ENCODE measurements at places on chromosomes 5 and 9. TPM values are rescaled to one million over a fixed set of nuclear protein-coding genes. Genes with fewer than 3 reads are reported as not detected.

DNA sequence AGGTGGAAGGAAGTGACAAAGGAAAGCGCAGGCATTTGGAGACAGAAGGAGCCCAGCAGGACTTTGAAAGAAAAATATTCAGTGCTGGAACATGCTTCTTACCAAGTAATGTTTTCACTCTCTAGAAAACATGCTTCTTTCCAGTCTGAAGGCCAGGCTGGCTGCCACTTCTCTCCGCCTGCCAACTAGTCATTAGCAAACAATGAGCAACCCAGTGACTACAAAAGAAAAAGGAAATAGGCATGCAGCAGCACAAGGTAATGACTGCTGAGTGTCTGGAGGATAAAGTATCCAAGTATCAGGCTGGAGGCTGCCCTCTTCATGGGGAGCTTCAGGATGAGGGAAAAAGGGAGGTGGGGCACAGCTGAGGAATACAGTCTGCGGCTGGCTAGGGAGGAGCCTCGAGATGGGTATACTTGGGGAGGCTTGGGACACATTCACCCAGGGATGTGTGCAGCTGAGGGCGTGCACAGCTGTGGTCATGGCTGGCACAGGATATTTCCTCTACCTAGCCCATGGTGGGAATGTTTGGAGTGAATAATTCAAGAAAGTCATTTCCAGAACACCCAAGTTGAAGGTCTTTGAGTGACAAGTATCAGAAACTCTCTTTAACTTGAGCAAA lies 161.5 kb upstream of the KIF2A start:
- DNase-seq: no peak

DNA sequence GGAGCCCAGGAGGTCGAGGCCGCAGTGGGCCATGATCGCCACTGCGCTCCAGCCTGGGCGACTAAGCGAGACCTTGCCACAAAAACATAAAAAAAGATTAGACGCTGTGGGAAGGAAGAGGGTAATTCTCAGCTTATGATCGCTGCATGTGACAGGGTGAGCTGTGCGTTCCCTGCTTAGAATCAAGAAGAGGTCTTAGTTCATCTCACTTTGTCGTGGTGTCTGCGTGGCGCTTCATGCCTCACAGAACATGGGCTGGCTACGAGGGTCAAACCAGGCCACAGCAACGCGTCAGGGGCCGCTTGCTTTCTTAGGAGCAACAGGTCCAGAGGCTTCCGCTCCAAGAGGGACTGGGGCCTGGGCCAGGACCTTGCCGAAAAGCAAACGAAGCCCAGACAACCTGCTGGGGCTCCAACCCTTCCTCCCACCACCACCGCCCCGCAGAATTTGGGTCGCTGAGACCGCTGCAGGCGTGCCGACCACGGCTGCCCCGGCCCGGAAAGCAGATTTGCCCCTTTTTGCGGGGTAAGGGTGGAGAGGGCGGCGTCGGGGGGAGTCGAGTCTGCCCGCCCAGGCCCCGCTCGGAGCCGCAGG lies 10.0 kb upstream of the GRIN1 start:
- DNase-seq: peak; percentile 67

GRCh38 chr9:89853931-89854330 lies 249.1 kb downstream of the GADD45G start:
- no peak for DNase-seq

GRCh38 chr9:124256517-124257069 lies 1.2 kb upstream of the NEK6 start:
- peak; percentile 52 for DNase-seq

GRCh38 chr9:129390541-129390940 lies 212.5 kb upstream of the IER5L start:
- DNase-seq: no peak

GRCh38 chr9:18052060-18052459 lies 421.9 kb upstream of the ADAMTSL1 start:
- no peak for DNase-seq

- no peak for DNase-seq
Observed at GRCh38 chr5:171481571-171482433, 62.4 kb downstream of the FGF18 start.

DNA sequence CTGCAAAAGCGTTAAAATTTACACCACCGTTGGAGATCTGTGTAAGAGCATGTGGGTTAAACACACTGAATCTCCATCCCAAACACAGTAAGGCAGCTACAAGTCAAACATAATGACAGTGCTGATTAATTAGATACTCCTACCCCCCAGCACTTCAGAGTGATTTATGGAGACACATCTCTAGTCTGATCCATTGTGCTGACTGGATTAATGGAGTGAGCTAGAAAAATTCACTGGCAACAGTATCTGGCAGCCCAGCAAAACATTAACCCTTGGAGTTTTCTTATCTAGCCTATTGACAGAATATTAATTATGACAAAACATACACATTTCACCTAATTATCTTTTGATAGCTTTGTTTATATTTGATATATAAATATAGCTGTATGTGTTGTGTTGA lies 188.6 kb upstream of the ISL1 start:
- no peak for DNase-seq

DNA sequence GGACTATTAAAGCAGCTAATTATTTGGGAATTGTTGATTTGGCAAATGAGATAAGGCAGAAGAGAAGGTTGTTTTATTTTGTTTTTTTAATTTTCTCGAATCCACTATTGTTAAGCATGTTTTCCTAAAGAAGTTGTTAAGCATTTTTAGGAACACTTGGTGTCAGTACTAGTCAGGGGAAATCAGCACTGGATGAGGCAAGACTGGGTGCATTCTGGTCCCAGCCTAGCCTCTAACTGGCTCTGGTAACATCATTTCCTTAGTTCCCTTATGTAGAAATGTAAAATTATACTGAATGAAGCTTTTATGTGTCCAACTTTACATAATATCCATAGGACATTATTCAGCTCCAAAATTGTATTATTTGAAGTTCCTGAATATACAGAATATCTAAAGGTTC lies 196.1 kb downstream of the PCSK5 start:
- DNase-seq: no peak

GRCh38 chr5:157516006-157516405 lies 56.0 kb downstream of the NIPAL4 start:
- DNase-seq: no peak

GRCh38 chr9:114126247-114127060 lies 27.4 kb upstream of the KIF12 start:
- DNase-seq: peak; percentile 54

- no peak for DNase-seq
Observed at GRCh38 chr5:61866930-61867329, 439.1 kb upstream of the KIF2A start.

- DNase-seq: peak; percentile 76
Observed at GRCh38 chr9:96061293-96061987, 185.9 kb downstream of the ERCC6L2 start.

DNA sequence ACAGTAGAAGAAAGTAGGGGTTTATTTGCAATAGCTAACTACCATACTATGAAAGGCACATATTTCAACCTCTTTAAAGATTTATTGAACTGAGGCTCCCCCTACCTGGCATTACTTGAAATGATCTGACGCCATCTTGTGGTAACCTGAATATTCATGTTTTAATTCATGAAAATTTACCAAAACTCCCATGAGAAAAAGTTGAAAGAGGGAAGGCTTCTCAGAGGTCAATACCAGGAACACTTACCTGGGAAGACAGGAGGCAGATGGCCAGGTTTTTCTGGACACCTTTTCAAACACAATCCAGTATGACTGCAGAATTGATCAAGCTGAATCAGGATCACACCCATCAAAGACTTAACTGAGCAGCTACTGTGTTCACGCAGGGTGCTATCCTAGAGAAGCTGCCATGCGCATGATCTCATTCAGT lies 9.4 kb downstream of the PRELID2 start:
- DNase-seq: no peak

- DNase-seq: peak; percentile 76
Observed at GRCh38 chr5:1881731-1882336, 891 bp downstream of the IRX4 start.

- peak; percentile 35 for DNase-seq
Observed at GRCh38 chr5:31867219-31867618, 228.3 kb downstream of the PDZD2 start.

DNA sequence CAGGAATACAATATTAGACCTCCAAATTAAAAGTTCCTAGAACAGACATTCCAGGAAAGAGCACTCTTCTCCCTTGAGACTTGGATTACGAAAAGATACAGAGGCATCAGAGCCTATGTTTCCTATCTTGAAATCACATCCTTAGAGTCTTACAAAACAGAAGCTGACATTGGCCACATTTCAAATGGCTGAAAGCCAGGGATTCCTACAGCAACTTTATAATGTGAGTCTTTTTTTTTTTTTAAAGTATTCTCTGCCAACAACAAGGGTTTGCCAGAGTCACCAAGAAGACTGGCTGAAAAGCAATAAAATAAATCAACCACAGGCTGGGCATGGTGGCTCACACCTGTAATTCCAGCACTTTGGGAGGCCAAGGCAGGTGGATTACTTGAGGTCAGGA lies 63.1 kb downstream of the TRPM6 start:
- no peak for DNase-seq

GRCh38 chr5:472656-473550 lies 29.9 kb downstream of the EXOC3 start:
- DNase-seq: peak; percentile 90

DNA sequence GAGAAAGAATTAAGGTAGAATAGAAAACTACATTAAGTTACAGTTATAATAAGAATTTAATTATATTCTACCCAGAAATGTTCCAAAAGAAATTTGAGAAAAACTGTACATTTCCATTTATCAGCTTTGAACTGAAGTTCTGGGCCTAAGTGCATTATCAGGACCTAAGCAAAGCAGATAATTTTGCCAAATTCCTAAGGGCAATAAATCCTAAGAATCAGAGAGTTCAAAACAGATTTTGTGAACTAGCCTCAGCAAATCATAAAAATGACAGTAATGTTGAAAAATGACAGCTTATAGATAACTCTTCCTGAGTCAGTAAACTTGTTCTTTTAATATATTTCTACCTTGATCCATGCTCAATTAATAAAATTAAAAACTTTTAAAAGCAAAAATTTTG lies 662.1 kb upstream of the CDH9 start:
- no peak for DNase-seq

GRCh38 chr5:131684595-131684994 lies 49.6 kb upstream of the RAPGEF6 start:
- DNase-seq: no peak

DNA sequence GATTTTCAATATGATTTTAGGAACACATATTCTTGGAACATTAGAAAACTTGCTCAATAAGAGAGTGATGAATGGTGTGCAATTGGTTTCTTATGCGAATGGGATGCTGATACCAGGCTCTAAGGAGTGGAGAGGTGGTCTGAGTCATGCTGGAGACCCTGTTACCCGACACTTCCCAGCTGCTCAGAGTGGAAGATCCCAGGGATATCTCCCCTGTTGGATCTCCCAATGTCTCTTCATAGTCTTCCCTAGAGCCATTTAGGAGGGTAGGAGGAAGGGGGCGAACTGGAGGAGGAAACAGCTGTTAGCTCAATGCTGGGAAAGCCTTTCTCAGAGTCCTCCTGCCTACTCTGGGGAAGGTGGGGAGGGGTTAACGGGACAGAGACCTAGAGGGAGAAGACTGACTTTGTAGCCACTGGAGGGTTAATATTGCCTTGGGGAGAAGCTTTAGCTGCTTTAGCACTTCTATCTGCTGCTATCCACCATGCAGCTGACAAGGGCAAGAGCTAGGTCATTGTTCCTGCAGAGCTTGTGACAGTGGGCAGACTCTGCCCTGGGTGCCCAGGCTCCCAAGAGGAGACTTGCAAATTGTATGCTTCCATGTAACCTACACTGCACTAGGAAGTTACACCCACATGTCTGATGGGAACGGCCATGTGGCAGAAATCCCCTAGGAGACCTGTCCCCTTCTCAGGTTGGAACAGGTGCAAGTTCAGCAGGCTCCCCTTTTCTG lies 301.0 kb downstream of the GADD45G start:
- DNase-seq: peak; percentile 48

KIAA1958 gene
- 51.9 TPM for total RNA-seq

CDKN2A gene
- total RNA-seq: 2.6 TPM

LHX6 gene
- total RNA-seq: 1.0 TPM

SPATA31D4 gene
- not detected for total RNA-seq

ZFP37 gene
- 3.6 TPM for total RNA-seq

OSMR gene
- total RNA-seq: 4.0 TPM

MYOZ3 gene
- 12.4 TPM for total RNA-seq

PTAR1 gene
- total RNA-seq: 67.8 TPM

DMRT3 gene
- total RNA-seq: not detected

LHX3 gene
- total RNA-seq: not detected
